ENCODE measurements at places on chromosomes 4 and X.

GRCh38 chr4:38788317-38788716 lies 5.5 kb upstream of the TLR10 start:
- no peak for DNase-seq

- DNase-seq: no peak
These were observed 206.7 kb downstream of the RASL11B start for GRCh38 chr4:53068755-53069330.

- no peak for DNase-seq
These were observed 18.1 kb upstream of the ATOH1 start for GRCh38 chr4:93810340-93810992.

- no peak for DNase-seq
These were observed 11.5 kb downstream of the HAND2 start for GRCh38 chr4:173518425-173519102.

- no peak for DNase-seq
These were observed 72.8 kb downstream of the NSUN7 start for GRCh38 chr4:40822420-40823166.

DNA sequence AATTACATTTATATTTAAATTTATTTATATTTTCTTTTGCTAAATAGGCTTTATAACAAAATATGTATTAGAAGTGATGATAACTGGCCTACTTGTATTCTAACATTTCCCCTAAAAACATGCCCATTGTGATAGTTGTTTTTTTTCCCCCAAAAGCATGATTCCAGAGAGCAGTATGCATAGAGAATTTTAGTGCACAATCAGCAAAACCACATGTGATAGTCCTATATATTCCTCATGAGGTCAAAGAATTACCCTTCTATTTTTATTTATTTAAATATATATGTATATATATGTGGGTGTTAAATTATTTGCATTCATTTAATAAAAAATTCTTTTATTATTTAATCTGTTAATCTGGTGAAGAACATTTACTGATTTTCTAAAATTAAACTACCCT lies 78.2 kb upstream of the TLL1 start:
- DNase-seq: no peak

GRCh38 chr4:101259876-101260275 lies 87.5 kb downstream of the PPP3CA start:
- DNase-seq: no peak

- DNase-seq: no peak
These were observed 151.6 kb upstream of the HPGD start for GRCh38 chr4:174673865-174674264.

- peak; percentile 35 for DNase-seq
These were observed 11.7 kb upstream of the GAGE10 start for GRCh38 chrX:49291615-49292337.

GRCh38 chr4:138487230-138487629 lies 245.1 kb upstream of the SLC7A11 start:
- no peak for DNase-seq

DNA sequence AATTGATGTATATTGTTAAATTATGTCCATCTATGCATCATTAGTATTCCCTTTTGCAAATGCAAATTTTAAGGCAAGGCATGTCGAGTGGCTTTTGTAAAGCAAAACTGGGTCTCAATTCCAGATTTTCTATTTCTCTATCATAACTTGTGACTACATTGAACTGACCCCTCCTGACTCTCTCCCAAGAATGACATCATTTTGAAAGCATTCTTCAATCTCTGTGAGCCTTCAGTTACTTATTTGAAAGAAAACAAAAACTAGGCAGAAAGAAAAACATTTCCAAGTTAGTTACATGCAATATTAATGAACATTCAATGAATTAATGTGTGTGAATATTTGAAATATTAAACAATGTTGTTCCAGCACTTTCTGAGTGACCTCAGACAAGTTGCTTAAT lies 314.3 kb upstream of the CLNK start:
- DNase-seq: no peak

- DNase-seq: no peak
These were observed 97.1 kb downstream of the NFKB1 start for GRCh38 chr4:102598086-102598761.

DNA sequence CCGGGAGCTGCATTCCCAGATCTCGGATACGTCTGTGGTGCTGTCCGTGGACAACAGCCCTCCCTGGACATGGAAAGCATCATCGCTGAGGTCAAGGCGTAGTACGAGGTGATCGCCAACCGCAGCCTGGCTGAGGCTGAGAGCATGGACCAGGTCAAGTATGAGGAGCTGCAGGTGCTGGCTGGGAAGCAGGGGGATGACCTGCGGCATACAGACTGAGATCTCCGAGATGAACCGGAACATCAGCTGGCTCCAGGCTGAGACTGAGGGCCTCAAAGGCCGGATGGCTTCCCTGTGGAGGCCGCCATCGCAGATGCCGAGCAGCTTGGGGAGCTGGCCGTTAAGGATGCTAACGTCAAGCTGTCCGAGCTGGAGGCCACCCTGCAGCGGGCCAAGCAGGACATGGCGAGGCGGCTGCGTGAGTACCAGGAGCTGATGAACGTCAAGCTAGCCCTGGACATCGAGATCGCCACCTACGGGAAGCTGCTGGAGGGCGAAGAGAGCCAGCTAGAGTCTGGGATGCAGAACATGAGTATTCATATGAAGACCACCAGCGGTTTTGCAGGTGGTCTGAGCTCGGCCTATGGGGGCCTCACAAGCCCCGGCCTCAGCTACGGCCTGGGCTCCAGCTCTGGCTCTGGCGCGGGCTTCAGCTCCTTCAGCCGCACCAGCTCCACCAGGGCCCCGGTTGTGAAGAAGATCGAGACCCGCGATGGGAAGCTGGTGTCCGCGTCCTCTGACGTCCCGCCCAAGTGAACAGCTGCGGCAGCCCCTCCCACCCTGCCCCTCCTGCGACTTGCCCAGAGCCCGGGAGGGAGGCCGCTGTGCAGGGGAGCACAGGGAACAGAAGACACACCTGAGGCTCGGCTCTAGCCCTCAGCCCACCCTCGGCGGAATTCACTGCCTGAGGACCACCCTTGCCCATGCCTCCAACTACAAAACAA lies 29.4 kb upstream of the GABRA3 start:
- no peak for DNase-seq

DNA sequence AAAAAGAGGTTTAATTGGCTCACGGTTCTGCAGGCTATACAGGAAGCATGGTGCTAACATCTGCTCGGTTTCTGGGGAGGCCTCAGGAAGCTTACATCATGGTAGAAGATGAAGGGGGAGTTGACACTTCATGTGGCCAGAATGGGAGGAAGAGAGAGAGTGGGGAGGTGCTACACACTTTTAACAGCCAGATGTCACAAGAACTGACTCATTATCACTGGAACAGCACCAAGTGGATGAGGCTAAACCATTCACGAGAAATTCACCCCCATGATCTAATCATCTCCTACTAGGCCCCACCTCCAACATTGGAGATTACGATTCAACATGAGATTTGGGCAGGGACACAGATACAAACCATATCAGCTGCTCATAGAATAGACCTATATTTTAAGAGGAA lies 255.8 kb downstream of the OPHN1 start:
- DNase-seq: no peak

- DNase-seq: no peak
These were observed 78.4 kb downstream of the STARD8 start for GRCh38 chrX:68725756-68726365.

- DNase-seq: no peak
These were observed 173.6 kb downstream of the CORIN start for GRCh38 chr4:47664051-47664826.

- DNase-seq: no peak
These were observed 36.3 kb downstream of the RTL3 start for GRCh38 chrX:78622831-78623230.

DNA sequence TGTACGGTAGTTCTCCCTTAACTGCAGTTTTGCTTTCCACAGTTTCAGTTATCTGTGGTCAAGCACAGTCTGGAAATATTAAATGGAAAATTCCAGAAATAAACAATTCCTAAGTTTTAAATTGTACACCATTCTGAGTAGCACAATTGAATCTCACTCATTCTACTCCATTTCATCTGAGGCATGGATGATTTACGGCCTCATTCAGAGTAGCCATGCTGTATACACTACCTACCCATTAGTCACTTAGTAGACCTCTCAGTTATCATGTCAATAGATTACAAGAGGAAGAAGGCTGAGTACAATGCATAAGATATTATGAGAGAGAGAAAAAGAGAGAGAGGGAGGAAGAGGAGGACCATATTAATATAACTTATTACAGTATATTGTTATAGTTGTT lies 77.5 kb downstream of the ENOX2 start:
- no peak for DNase-seq

- DNase-seq: no peak
These were observed 44.8 kb upstream of the TMEM150C start for GRCh38 chr4:82606622-82607021.

- DNase-seq: no peak
These were observed 239.4 kb upstream of the BOD1L1 start for GRCh38 chr4:13866881-13867280.

DNA sequence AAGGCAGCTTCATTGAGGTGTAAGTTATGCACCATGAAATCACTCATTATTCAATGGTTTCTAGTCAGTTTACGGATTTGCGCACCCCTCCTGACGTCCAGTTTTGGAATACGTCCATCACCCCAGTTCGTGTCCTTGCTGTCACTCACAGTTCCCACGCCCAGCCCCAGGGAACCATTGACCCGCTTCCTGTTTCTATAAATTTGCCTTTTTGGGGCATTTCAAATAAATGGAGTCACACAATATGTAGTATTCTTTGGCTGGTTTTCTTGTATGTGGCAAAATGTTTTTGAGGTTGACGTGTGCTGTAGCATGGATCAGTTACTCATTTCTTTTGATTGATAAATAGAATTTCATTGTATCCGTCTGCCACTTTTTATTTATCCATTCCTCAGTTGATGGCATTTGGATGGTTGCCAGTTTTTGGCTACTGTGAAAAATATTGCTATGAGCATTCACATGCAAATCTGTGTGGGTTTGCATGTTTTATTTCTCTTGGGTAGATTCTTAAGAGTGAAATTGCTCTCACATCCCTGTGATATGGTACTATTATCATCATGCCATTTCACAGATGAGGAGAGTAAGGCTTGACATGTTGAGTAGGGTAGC lies 18.4 kb upstream of the SORCS2 start:
- no peak for DNase-seq

DNA sequence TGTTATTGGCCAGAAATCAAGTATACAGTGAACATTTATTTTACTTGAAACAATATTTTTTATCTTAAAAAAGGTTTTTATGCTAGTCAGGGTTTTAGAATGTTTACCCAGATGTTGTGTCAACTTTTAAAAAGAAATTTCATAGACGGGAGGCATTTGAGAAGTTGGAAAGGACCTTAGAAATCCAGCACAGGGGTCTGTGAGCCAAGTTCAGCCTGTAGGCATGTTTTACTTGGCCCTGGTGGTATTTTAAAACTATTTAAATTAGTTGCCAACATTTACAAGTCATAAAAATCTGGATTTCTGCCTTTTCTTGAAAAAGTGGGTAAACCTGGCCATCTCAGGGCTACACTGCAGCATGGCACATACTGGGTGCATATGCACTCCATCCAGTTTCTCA lies 25.5 kb upstream of the FHL1 start:
- no peak for DNase-seq

GRCh38 chr4:32172761-32173160 lies 1452.6 kb downstream of the PCDH7 start:
- no peak for DNase-seq

DNA sequence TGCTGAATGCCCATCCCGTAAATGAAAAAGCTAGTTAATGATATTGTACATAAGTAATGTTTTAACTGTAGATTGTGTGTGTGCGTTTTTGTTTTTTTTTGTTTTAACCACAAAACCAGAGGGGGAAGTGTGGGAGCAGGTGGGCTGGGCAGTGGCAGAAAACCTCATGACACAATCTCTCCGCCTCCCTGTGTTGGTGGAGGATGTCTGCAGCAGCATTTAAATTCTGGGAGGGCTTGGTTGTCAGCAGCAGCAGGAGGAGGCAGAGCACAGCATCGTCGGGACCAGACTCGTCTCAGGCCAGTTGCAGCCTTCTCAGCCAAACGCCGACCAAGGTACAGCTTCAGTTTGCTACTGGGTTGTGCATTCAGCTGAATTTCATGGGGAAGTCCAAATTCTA lies at the start of gene SPP1:
Gene SPP1, plus strand, starts transcription at position 249 of the 400 bp plus-strand sequence. CDS start 1,182 bp downstream, outside the sequence.
- no peak for DNase-seq

- DNase-seq: no peak
These were observed 779 bp upstream of the DDX60L start for GRCh38 chr4:168480931-168481611.

DNA sequence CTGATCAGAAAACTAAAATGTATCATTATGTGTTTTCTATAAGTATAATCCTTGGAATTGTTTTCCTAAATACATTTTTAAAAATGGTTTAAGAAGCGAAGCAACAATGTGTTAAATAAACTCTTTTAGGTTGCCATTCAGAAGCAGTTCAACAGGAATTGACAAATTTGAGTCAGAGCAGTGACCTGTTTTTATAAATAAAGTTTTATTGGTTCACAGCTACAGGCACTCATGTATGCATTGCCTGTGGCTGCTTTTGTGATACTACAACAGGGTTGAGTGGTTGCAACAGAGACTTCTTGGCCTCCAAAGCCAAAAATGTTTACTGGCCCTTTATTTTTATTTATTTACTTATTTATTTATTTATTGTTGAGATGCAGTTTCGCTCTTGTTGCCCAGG lies 99.5 kb downstream of the FRMPD4 start:
- no peak for DNase-seq

- no peak for DNase-seq
These were observed 145.7 kb upstream of the TBC1D9 start for GRCh38 chr4:140901736-140902336.

DNA sequence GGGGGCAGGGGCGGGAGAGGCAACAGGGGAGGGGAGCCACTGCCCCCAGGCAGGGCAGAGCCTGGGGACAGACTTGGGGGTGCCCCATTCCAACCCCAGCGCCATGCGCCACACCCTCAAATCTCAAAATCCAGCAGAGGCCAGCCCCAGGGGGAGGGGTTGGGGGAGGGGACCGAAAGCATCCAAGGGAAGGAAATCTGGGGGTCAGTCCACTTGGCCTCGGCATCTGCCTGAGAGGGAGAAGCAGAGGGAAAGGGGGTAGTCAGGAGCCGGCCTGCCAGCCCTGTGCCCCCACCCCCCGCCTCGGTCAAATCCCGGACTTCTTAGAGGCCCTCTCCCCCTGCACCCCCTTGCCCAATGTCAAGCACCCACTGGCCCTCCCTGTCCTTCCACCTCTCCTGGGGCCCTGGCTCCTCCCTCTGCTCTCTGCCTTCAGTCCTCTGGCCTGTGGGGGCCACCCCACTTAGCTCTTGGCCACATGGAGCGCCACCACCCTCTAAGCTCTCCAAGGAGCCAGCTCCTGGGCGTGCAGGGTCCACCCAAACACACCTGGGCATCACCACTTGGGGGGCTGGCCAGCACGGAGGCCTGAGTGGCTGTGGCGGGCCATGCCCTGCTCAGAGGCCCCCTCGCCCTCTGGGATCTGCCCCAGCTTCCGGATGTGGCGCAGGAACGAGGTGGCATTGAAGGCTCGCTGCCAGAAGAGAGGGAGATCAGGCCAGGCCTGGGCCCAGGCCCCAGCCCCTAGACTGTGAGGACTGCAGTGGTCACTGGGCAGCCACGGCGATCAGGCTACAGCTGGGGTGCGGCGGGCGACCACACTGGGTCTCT lies 3.5 kb downstream of the PNCK start:
- DNase-seq: no peak
